ENCODE measurements at places on chromosomes 7 and 10.

DNA sequence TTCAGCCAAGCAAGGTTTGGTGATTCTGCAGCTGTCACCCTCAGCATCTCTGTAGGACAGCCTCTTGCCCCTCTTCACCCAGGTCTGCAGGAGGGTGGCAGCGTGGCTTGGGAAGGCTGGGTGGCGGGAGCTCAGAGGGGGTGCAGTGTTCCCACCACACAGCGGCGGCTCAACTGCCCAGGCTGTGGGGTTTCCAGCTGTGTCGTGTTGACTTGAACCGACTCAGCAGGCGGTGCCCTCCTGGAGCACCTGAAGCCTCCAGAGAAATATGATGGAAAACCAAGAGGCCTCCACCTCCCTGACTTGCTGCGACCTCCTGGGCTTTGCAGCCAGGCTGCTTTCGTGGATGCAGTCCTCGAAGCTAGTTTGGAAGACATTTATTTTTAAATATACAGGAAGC lies 68.0 kb upstream of the KLF6 start:
- DNase-seq = no peak

DNA sequence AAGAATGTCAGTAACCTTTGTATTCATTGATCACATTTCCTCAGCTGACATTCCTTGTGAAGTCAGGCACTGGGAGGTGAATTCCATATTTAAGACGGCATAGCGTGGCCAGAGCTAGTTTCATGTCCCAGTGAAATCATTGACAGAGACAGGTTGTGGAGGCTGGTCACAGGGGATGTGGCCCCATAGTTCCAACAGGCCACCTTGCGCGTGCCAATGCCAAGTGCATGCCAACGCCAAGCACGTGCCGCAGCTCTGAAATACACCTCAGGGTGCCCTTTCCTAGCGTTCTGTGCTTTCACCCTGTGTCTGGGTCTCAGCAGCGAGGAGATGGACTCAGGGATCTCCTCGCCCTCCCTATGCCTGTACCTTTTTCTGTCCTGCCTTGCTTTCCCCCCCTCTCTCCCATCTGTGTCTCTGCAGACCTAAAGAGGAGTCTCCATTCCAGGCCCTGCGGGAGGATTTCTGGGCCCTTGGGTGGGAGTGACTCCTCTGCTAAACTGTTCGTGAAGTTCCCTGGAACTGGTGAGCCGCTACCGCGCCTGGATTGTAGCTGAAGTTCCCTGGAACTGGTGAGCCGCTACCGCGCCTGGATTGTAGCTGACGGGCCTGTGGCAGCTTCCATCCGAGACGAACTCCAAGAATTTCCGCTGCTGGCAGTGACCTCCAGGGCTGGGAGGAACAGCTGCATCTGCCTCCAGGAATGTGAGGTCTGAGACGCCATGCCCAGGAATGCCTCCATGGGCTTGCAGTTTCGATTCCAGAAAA lies 19.7 kb downstream of the AQP1 start:
- peak; percentile 12 for DNase-seq

- no peak for DNase-seq
Observed at GRCh38 chr7:142445019-142445686, 187.3 kb upstream of the PRSS58 start.

DNA sequence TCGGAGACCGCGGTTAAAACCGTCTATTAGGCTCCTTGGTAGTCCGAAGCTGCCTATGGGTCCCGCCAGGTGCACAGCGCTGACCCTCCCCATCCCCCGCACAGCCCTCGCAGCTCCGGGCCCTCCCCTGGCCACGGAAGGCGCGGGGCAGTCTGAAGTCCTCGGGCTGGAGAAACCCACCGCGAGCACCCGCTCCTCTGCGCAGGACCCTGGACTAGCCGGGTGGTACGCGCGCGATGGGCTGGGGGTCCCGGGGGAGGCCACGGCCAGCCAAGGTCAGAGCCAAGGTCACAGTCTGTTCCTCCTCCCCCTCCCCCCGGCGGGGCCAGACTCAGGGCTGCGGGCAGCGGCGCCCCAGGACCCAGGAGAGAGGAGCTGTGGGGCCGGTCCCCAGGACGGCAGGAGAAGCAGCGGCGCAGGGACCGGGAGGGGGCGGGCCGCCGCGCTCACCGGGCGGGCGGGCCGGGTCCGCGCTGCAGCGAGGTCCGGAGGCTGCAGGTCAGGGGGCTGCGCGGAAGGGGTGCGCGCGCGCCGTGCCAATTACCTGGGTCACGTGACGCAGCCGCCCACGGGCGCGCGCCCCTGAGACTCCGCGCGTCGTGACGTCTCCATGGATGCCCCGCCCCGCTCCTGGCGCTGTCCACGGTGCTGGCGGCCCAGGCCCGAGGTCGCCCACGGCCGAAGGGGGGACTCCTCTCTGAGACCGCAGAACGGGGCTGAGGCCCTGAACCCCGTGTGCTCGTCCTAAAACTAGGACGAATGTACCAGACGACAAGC lies at the start of gene OGDHL:
OGDHL (minus strand) TSS at position 535 of the 777 bp plus-strand sequence. CDS start 3,731 bp downstream, outside the sequence.
- no peak for DNase-seq

Data from breast epithelium (tissue), 4 donors.